ENCODE measurements at places on chromosomes 13 and 19. TPM values are rescaled to one million over a fixed set of nuclear protein-coding genes. Genes with fewer than 3 reads are reported as not detected.

Gene IER2
- total RNA-seq: 73.0 TPM

Gene NOVA2
- total RNA-seq: under 0.01 TPM

Gene WBP4
- 9.9 TPM for total RNA-seq

Gene C19orf33
- total RNA-seq: not detected

Gene CGB8
- not detected for total RNA-seq

Gene CCNE1
- 14.4 TPM for total RNA-seq

Gene GNG7
- total RNA-seq: under 0.01 TPM

Gene ATCAY
- total RNA-seq: not detected

Gene SERTAD3
- 20.6 TPM for total RNA-seq

Gene LPAR6
- 6.5 TPM for total RNA-seq

Gene CYP4F3
- total RNA-seq: not detected

Gene NALCN
- 32.8 TPM for total RNA-seq

Gene COMP
- 0.77 TPM for total RNA-seq

Gene PLPP2
- total RNA-seq: 9.4 TPM

Gene MUC16
- not detected for total RNA-seq

Gene RAB4B
- 6.5 TPM for total RNA-seq

Gene WDR88
- total RNA-seq: not detected

Gene RFX2
- total RNA-seq: 4.5 TPM

Gene SULT2A1
- not detected for total RNA-seq

Gene C19orf47
- 8.2 TPM for total RNA-seq

Gene KLC3
- total RNA-seq: 0.19 TPM

Gene ZNF99
- total RNA-seq: not detected

Gene OR7A5
- total RNA-seq: not detected

Gene SIAH3
- not detected for total RNA-seq

Gene PRRG2
- 1.1 TPM for total RNA-seq

Gene ZNF808
- 20.9 TPM for total RNA-seq

Gene TLE2
- 0.58 TPM for total RNA-seq

Gene MATK
- under 0.01 TPM for total RNA-seq

Gene RTBDN
- total RNA-seq: not detected

Gene SIGLECL1
- not detected for total RNA-seq

Gene SSC5D
- 6.7 TPM for total RNA-seq

Gene IGFL2
- not detected for total RNA-seq

Gene CEP89
- 6.5 TPM for total RNA-seq

Gene MPHOSPH8
- 18.2 TPM for total RNA-seq
